HS-5 (cell line): ENCODE measurements at places on chromosomes 2 and 18.

DNA sequence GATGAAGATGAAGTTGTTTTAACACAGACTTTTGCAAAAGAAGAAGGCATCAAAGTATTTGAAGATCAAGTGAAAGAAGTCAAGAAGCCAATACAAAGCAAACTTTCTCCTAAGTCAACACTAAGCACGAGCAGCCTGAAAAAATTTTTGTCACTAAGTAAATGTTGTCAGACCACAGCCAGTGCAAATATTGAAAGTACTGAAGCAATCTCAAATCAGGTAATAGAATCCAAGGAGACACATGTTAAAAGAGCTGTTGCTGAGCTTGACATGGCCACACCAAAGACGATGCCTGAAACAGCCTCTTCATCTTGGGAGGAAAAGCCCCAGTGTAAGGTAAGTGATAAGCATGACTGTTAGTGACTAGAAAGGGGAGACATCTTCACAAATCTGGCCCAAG lies 75.1 kb downstream of the FSIP2 start:
- DNase-seq: no peak

DNA sequence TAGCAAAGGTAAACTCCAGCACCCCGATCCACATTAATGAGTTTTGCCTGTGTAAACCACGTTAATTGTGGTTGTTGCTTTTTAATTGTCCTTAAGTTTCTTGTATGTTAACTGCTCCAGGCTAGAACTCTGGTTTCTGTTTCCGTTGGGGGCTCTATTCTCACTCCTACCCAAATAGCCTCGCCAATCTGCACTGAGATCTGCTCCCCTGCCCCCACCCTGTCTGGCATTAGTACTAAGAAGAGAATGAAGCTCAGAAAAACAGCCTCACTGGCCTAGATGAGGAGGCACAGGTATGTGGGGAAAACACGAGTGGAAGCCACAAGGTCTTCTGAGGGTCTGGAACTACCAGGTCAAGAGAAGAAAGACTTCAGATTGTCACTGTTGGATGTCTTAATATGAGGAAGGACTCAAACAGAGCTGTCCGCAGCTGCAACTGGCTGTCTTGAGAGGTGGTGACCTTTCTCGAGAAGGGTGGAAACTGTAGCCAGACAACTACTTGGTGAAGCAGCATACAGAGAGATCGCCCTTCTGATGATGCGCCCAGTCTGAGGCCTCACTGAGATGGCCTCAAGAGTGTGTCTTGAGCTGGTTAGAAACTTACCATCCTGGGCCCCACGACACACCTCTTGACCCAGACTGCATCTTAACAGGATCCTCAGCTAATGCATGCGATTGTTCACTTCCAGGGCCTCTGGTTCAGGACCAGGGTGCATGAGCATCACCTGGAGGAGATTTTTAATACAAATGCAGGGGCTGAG lies 73.1 kb downstream of the TGOLN2 start:
- DNase-seq: no peak

- no peak for DNase-seq
Measured at GRCh38 chr2:69989441-69990105, 28.1 kb upstream of the ASPRV1 start.

DNA sequence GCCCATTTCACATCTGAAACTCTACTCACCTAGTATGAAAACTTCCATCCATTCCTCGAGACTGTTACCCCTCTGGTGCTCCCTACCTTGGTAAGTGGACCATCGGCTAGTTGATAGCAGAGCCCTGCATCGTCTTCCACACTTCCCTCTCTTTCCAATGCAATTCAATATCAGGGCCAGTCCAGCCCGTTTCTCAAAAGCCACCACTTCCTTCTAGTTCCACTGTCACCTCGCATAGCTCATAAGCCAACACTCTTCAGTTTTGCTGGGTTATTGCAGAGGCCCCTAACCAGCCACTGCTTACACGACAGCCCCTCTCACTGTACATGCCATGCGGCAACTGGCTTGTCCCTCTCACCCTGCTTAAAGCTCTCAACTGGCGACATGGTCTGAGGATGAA lies 10.2 kb upstream of the ZNF407 start:
- DNase-seq: no peak

- no peak for DNase-seq
Measured at GRCh38 chr2:120269816-120270215, 17.2 kb downstream of the RALB start.

GRCh38 chr2:191151331-191151730 lies 537 bp upstream of the STAT4 start:
- DNase-seq: no peak

DNA sequence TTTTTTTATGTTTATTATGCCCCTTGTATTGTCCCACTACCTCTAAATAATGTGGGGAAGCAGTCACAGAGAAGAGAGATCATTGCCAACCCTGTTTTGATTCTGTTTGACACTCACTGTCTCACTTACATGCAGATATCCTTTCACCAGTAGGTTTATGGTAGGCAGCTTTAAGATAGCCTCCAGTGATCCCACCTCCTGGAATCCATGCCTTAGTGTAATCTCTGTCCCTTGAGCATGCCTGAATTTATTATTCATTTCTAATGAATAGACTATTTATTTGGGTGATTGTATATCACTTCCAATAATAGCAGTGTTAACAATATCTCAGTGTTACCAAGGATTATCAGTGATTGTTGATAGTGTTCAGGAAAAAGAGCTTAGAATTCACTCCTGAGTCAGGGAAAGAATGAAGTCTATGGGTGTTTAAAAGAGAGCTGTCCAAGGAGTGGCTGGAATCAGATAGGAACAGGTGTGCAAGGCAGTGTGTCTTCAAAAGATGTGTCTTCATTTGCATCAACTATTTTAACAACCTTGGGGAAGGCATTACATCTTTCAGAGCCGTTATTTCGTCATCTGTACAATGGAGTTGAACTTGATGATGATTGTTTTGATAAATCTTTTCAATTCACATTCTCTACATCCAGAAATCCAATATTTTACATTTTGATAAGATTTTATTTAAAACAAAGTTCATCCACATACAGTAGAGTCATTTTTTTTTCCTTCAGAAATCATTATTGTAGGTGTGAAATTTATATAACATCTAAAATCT lies 31.9 kb downstream of the PKP4 start:
- DNase-seq: no peak

DNA sequence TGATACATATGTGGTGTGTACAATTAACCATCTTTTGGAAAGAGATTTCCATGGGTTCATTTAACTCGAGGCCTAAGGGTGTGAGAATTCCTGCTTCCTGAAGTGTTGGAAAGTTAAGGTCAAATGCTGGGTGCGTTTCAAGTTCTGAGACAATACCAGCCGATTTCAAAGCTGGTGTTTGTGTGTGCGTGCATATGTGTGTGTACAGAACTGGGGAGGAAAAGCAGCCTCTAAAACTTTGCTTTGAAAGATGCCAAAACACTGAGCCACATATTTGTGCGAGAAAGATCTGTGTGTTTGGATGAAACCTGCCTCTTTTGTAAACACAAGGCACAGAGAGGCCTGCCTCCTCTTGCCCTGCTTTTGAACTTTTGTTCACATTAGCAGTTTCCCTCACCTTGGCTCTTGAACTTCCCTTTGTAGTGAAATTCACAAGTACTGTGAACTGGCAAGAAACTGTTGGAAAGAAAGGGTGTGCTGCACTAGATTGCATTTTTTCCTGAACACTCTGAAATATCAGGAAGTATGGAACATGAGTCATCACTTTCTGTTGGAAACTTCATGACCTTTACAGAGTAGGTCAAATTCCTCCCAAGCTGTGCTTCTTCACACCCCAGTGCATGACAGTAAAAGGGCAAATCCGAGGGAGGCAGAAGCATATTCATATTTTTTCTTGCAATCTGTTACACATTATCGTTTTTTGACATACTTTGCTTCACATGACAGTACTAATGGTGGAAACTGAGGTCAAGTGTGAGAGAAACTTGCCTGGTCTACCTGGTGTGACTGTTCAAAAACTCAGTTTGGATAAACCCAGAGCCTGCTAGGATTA lies 20.0 kb upstream of the CAVIN2 start:
- peak; percentile 98 for DNase-seq

GRCh38 chr18:50218432-50219197 lies 23.7 kb upstream of the MYO5B start:
- no peak for DNase-seq

DNA sequence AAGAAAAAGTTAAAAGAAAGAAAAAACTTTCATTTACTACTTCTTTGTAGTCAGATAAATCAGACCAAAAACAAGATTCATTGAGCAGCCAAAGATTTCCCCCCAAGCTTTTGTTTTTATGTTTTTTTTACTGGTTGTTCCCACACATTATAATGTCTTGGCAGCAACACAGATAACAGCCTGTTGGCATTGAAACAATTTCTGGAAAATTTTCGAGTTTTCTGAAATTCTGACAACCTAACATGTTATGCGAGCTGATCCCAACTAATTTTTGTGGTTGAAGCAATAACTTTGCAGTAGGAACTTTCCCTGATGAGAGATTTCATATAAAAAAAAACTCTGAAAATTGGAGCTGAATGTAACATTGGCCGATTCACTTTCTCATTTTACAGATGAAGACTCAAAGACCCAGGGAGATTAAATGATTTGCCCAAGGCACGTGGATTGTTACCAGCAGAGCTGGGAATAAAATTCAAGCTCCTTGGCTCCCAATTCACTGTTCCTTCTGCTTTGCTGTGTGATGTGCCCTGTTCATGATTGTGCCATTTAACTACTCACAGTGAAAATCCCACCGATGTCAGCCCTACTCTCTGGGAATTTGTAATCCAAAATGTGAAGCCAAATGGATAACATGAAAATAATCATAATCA lies 167.5 kb downstream of the GRB14 start:
- DNase-seq: no peak

- DNase-seq: peak; percentile 91
Measured at GRCh38 chr2:145744541-145745386, 1224.8 kb upstream of the ZEB2 start.

DNA sequence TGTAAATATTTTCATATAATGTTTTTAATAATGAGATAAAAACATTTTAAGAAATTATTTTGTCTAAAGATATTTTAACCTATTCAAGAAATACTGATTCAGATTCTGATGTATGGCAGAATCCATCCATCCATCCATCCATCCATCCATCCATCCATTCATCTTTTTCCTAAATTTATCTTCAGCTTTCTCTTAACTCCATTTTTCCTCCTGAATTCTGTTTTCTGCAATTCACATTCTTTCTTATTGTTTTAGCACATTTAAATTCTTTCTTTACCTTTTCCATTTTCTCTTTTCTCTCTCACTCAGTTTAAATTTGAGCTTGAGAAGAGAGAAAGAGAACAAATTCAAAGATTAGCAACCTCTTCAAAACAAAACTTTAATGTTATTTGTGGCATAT lies 3.6 kb downstream of the LRP1B start:
- no peak for DNase-seq

- DNase-seq: no peak
Measured at GRCh38 chr2:47271054-47272000, 116.2 kb upstream of the STPG4 start.

GRCh38 chr2:164474873-164475272 lies 146.4 kb downstream of the GRB14 start:
- DNase-seq: no peak

- DNase-seq: no peak
Measured at GRCh38 chr2:7683196-7683595, 766.0 kb downstream of the RNF144A start.

DNA sequence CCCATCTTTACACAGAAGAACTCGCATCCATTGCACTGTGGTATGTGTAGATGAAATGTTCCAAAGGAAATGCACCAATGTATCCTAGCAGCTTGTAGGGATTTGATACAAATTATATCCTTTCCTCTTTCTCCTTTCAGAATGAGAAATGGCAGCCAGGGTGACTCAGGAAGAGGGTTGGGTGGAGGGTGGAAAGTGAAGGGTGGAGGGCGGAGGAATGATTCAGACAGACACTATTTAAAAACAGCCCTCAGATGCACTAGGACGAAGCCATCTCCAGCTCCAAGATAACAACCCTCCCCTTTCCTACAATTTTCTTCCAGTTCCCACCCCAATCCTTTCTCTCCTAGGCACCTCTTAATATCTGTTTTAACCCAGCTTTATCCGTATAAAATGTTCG lies 96.2 kb upstream of the STK39 start:
- no peak for DNase-seq
